Amniotic stem cell (primary cell): ENCODE measurements at places on chromosomes 3 and 15.
A peak's percentile ranks its signal among the peaks of the same experiment; 100 is the strongest.

- no peak for DNase-seq
Measured at GRCh38 chr3:152445212-152445611, 176.5 kb downstream of the MBNL1 start.

GRCh38 chr3:23685541-23686258 lies 120.1 kb upstream of the UBE2E1 start:
- DNase-seq, result peak; percentile 94

- DNase-seq, result no peak
Measured at GRCh38 chr15:26967719-26968269, 3.2 kb upstream of the GABRG3 start.

DNA sequence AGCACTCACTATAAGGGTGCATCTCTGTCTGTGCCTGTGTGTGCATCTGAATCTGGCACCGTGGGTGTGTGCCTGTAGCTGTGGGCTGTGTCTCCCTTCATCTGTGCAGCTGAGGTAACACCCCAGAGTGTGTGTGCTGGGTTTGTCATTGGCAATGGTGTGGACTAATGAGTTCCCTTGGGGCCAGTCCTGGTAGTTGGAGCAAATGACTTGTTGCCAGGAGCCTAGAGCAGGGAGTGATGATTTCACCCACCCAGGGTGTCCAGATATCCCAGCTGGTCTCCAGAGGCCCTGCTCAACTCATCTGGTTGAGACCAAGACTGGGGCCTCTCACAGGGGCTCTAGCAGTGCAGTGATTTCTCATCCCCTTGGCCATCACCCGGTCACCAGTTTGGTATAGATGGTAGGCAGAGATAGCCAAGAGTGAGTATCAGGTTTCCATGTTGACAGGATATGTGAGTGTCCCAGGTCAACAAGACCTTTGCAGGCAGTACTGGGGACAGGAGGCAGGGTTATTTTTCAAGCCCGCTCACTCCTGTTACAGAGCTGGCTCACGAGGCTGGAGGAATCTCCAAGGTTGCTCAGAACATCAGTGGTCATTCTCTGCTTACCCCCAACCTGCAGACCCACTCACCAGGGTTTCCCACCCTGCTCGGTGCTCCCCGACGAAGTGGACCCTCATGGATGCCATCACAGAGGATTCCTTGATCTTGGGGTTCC lies 4.1 kb upstream of the HDAC11 start:
- no peak for DNase-seq

GRCh38 chr15:95912280-95912625 lies 418.2 kb upstream of the NR2F2 start:
- no peak for DNase-seq

DNA sequence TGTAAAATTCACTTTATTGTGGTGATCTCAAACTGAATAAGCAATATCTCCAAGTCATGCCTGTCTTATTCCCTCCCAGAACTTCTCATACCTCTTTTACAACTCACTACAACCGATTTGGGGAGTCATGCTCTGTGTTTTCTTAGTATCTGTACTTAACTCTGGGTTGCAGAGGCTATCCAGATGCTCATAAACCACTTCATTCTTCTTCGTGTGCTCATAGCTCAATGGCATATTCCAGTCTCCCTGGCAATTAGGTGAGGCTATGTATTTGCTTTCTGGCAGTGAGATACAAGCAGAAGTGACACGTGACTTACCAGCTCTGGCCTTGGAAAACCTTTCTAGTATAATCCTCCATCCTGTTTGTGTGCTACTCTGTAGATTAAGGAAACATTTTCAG lies 360.9 kb downstream of the ZNF385D start:
- DNase-seq, result peak; percentile 46

GRCh38 chr3:162262129-162262528 lies 765.5 kb downstream of the OTOL1 start:
- no peak for DNase-seq
